ENCODE measurements at places on chromosomes 4 and X. TPM values are rescaled to one million over a fixed set of nuclear protein-coding genes. Genes with fewer than 3 reads are reported as not detected.

GRCh38 chr4:56651056-56651350 is 30.1 kb downstream of the HOPX start:
- no peak for DNase-seq

DNA sequence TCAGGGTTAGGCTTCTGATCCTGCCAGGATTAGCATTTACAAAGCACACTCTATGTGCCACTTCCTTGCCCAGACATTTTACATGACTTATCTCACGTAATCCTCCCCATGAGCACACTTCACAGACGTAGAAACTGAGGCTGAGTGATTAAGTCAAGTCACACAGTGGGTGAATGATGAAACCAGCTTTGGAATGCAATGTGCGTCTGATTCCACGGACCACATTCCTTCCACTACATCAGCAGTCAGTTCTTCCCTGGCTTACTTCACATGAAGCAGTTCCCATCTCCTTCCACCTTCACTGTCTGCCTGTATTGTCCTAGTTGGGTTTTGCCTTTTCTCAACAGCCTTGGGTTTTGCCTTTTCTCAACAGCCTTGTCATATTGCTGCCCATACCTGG is 134.3 kb upstream of the PPARGC1A start:
- no peak for DNase-seq

DNA sequence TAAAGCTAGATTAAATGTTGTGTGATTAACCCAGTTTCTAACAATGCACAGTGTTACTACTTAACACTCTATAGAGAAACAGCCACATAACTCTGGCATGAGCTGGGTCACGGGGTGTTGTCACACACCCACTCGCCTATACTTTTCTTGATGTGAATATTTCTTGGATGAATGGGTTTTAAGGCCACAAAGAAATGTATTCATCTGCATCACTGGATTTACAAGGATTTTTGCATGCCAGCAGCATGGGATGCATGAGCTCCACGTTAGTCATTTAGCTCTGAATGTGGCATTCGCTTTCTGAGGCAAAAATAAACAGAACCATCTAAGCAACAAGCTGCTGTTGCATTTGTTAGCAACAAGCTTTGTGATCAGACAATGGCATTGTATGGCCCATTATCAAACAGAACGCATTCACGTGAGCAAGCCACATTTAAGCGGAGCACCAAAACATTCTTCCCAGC is 89.7 kb downstream of the LRP2BP start:
- DNase-seq = no peak

GRCh38 chr4:70839589-70840093 is at the start of gene GRSF1:
GRSF1 (minus strand) TSS chr4:70839890; CDS start chr4:70839827, 63 bp downstream.
- DNase-seq = peak; percentile 79

- DNase-seq = no peak
Measured at GRCh38 chr4:108954880-108955279, 192.0 kb upstream of the ETNPPL start.

- no peak for DNase-seq
Measured at GRCh38 chr4:180788729-180789128, 1454.5 kb upstream of the TENM3 start.

DNA sequence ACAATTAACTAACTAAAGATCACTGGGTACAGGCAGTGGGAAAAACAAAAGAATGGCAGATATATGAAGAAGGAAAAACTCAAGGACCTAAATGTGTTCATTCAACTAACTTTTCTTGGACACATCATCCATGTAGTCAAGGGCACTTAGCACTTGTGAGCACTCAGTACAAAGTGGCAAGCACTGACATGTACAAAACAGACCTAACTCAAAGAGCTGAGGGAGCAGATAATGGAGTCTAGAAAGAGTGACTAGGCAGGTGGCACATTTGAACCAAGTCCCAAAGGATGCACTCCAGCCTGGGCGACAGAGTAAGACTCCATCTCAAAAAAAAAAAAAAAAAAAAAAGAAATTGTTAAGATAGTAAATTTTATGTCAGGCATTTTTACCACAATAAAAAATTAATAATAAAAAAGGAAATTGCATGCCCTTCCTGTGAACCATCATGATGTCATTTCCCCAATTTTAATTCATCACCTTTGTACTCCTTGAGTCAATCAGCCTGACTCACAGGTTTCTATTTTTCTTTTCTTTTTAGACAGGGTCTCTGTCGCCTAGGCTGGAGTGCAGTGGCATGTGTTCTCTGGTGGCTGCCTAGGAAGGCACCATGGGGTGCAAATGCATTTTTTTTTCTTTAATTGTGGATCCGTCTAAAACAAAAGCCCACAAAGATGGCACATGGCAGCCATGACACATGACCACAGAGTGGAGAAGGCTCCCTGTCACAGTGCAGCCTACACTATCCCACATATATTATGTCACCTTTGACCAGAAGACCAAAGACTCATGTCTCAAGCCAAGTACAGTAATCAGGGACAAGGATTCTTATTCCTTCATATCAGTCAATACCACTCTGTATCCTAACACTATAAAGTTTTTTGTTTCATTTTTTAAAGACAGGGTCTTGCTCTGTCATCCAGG is 91.9 kb downstream of the CHST7 start:
- DNase-seq = no peak

- DNase-seq = no peak
Measured at GRCh38 chr4:145230726-145231125, 50.3 kb upstream of the OTUD4 start.

- DNase-seq = no peak
Measured at GRCh38 chrX:7158468-7158990, 10.6 kb upstream of the PUDP start.

Gene TFDP3
- not detected for polyA plus RNA-seq

All from HepG2 (cell line).